NCI-H1105 treated with DMSO at 0.1 percent for 48 hours (cell line): ENCODE measurements at places on chromosomes 6 and 20.
A peak's percentile ranks its signal among the peaks of the same experiment; 100 is the strongest.

DNA sequence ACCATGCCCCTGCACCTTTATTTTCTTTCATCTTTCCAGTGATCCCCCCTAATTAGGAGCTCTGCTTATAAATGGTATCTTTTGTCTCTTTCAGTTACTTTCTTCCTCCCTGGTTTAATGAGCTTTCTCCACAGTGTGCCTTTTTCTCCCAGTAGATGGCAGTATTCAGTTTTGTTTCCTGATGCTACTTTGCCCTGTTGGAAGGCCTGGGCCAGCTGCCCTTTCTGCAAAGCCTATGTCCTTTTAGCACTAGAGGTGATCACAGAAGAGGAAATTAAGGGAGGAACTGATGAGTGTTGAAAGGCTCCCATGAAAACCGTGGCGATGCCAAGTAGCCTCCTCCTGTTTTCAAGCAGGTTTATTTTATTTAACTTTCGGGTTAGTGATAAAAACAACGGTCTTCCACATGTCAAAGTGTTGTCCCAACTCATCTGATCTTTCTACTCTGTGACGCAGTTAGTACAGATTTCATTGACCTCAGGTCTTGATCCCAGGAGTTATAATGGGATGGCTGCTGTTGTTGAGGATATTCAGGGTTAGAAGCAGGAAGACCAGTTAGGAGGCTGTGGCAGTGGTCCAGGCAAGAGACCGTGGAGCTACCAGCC is 184.2 kb upstream of the BMP2 start:
- DNase-seq = peak; percentile 77

DNA sequence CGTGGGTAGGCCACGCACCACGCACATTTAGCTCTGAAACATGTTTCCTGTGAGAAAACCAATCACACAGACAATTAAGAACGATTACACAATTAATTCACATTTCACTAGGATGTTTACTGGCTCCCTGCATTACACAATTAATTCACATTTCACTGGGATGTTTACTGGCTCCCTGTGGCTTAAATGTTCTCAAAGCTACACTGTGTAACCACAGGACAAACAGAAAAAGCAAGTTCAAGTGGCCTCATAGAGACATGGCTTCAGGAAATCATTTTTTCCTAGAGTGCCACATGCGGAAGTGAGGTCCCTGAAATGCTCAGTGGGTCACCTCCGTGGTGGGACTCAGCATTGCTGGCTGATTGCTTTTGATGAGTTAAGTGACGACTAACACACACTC is 61.7 kb upstream of the XRN2 start:
- DNase-seq = no peak

DNA sequence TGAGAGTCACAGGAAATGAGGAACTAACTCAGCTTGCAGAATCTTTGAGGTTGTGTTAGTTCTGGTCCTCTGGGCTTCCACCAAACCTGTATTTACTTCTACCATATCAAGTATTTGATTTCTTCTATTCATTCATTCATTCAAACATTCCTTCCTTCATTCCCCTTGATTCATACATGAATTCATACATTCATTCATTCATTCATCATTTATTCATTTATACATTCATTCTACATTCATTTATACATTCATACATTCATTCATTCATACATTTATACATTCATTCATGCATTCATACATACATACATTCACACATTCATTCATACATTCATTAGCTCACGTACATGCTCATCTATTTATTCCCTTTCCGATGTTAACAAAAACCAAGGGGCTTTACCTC is 120.3 kb downstream of the BMP7 start:
- no peak for DNase-seq

DNA sequence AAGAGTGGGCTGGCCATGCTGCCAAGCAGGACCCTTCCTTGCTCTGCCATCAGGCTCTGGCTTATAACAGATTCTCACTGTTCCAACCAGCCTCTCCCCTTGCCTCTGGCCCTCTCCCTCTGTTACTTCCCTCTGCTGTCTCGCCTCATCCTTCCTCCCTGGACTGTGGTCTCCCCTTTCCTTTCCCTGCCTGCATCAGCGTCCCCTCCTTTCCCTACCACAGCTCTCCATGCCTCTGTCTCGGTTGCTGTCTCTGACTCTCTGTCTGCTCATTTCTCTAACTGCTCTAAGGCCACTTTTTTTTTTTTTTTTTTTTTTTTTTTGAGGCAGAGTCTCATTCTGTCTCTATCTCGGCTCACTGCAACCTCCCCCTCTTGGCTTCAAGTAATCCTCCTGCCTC is 173.4 kb downstream of the PTPRT start:
- DNase-seq = no peak

DNA sequence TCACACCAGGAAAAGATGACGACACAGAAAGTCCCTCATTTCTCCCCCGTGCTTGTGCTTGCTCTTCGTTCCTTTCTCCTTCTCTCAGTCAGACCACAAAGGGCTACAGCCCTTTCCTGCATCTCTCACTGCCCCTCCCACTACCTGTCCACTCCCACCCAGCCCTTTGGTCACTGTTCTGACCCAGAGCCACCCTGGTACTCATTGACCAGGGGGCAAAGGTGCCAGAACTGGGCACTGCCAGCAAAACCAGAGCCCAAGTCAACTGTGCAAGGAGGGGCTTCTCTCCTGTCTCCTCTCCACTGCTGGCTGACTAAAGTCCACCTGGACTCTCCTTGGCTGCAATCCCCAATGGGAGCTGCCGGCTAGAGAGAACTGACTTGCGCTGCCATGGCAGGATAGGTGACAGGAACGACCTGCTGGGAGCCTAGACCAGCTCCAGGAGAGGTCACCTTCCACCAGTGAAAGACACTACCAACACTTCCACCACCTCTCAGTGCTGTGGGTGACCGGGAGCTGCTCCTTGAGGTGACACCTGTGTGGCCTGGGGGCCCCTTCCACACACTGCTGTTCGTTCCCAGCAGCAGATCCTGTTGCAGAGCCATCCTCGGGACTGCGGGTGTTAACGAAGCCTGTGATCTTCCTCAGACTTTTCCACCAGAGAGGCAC is 32.8 kb downstream of the KCNK17 start:
- DNase-seq = no peak

DNA sequence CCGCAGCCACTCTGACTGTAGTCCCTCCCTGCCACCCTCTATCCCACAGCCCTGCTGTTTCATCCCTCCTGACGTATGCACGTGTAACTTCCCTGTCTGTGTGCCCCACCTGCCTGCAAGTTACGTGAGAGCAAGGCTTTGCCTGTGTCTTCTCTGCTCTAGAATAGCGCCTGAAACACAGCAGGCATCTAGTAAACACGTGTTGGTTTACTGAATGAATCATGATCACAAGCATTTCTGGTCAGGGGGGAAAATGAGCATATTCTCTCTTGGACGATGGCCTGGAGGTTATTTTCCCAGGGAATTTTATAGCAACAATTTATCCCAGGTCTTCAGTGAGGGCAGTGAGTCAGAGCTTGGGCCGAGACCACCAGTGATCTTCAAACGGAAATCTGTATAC is 38.3 kb downstream of the PSMG4 start:
- DNase-seq = no peak

DNA sequence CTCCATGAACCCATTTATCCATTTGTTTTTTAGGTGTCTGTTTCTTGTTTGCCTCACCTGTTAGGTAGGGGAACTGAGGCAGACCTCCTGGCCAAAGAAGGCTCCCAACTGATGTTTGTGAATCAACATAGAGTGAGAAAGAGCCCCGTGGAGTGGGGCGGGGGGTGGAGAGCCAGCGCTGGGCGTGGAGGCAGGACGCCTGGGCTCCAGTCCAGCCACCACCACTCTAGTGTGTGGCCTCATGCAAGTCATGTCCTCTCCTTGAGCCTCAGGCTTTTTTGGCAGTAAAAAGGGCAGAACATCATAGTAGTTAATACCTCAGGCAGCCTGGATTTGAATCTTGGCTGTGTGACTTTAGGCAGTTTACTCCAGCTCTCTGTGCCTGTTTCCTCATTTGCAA is 42.2 kb upstream of the SCRT2 start:
- DNase-seq = no peak
